ENCODE measurements at places on chromosomes 5 and 9. TPM values are rescaled to one million over a fixed set of nuclear protein-coding genes. Genes with fewer than 3 reads are reported as not detected.

GRCh38 chr9:104027295-104027694 lies 66.8 kb upstream of the SMC2 start:
- DNase-seq, result no peak

Gene CERCAM
- 44.2 TPM for polyA plus RNA-seq

DNA sequence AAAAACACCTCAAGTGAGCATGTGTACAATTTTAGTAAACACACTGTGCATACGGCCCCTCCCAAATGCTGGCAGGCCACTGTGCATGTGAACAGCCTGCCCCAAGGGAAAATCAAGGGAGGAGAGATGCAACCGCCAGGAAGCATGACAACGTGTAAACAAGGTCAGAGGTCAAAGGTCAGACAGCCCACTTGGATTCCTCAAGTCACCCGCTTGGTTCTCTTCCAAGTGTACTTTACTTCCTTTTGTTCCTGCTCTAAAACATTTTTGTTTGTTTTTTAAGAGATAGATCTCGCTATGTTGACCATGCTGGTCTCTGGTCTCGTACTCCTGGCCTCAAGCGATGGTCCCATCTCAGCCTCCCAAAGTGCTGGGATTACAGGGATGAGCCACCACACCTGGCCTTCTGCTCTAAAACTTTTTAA lies 126.7 kb upstream of the SHB start:
- peak; percentile 8 for DNase-seq

- DNase-seq, result no peak
These were observed 46.1 kb downstream of the ARHGEF28 start for GRCh38 chr5:73672132-73672531.

DNA sequence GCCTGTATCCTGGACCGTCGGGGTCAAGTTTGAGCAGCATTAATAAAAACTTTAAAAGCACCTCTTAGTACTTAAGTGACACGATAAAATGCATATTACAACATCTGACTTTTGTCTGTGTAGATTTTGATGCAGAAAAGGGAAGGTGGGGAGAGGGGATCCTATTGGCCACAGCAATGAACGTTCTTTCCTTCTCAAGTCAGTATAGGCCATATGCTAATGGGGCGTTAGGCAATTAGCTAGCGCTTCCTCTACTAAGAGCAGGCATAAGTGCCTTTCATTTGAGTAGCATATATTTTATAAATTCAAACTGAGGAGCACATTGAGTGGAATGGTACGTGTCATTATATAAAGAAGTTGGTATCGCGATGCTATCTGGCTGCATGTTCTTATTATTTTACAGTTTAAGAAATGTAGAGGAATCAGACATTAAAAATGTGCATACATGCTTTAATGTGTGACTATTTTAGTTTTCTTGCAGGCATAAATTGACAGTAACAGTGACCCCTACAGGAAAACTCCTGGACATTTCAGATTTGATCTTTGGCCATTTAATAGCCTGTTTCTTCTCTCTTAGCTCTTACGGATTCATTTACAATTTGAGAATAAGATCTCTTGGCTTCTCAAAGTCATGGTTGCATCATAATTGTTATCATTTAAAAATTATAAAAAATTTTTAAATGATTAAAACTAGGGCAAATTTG lies 1.1 kb upstream of the GNA14 start:
- DNase-seq, result no peak

- DNase-seq, result no peak
These were observed 38.0 kb upstream of the UBTD2 start for GRCh38 chr5:172321593-172321992.

DNA sequence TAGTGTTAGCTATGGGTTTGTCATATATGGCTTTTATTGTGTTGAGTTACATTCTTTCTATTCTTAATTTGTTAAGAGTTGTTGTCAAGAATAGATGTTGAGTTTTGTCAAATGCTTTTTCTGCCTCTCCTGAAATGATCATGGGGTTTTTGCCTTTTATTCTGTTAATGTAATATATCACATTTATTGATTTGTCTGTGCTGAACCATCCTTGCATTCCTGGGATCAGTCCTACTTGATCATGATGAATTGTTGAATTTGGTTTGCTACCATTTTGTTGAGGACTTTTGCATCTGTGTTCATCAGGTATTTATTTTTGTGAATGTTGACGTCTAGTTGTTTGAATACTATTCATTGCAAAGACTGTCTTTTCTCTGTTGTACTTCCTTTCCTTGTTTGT lies 23.9 kb downstream of the RIC1 start:
- DNase-seq, result no peak

GRCh38 chr5:32887390-32887789 lies 176.3 kb downstream of the NPR3 start:
- DNase-seq, result no peak

GRCh38 chr5:172858990-172859811 lies 25.1 kb downstream of the ERGIC1 start:
- DNase-seq, result no peak

GRCh38 chr5:135397084-135397483 lies 1.9 kb downstream of the MACROH2A1 start:
- no peak for DNase-seq

Gene CCDC183
- polyA plus RNA-seq, result 5.9 TPM

DNA sequence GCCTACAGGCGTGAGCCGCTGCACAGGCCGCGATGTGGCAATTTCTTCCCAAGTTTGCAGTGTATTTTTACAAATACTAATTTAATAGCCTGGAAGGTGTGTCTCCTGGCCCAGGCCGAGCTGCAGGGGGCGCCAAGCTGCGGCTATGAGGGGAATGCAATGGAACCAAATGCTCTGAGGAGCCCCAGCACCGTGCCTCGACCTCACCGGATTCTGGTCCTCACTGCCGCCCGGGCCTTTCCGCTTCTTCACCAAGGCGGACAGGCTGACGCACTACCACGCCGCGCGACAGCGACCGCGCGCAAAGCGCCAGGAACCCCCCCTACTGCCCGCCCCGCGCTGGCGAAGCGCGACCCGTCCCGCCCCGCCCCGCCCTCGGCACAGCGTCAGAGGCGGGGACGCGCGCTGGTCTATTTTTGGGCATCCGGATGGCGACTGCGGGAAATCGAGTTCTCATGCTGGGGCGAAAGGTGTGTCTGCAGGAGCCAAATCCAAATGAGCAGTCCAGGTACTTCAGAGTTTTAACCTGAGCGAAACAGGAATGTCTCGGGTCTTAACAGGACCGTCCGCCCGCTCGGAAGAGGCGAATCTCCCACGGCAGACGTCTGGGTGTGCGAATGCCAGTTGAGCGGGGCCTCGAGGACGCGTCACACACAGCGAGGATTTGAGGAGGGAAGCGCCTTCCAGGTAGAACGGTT lies 31.7 kb upstream of the PRXL2C start:
- peak; percentile 83 for DNase-seq
